ENCODE measurements at places on chromosomes 7 and 10.

- DNase-seq = no peak
Measured at GRCh38 chr7:18996583-18996982, 120.9 kb downstream of the TWIST1 start.

- DNase-seq = no peak
Measured at GRCh38 chr10:17278607-17279240, 50.7 kb downstream of the VIM start.

- peak; percentile 28 for DNase-seq
Measured at GRCh38 chr10:30751678-30752331, 122.3 kb upstream of the LYZL2 start.

DNA sequence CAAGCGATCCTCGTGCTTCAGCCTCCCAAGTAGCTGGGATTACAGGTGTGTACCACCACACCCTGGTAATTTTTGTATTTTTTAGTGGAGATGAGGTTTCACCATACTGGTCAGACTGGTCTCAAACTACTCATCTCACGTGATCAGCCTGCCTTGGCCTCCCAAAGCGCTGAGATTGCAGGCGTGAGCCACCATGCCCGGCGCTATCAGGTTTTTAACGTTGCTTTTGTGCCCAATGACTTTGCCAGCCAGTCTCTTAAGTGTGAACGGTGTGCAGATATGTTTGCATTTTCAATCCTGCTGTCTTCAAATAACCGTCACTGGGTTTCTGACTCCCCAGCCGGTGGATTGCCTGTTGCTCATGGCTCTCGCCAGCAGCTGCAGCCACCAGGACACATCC lies 201.8 kb upstream of the PPP2R2D start:
- no peak for DNase-seq

GRCh38 chr7:26954951-26955350 lies 90.6 kb upstream of the SKAP2 start:
- DNase-seq = no peak

- peak; percentile 91 for DNase-seq
Measured at GRCh38 chr7:26201247-26202018, at the start of gene CBX3. TSS of gene CBX3 (plus strand) at chr7:26201745. CDS start at chr7:26202999, 1,254 bp downstream.

- no peak for DNase-seq
Measured at GRCh38 chr7:31648288-31648687, 38.7 kb upstream of the PPP1R17 start.

- no peak for DNase-seq
Measured at GRCh38 chr7:91959023-91959422, 18.4 kb downstream of the AKAP9 start.

DNA sequence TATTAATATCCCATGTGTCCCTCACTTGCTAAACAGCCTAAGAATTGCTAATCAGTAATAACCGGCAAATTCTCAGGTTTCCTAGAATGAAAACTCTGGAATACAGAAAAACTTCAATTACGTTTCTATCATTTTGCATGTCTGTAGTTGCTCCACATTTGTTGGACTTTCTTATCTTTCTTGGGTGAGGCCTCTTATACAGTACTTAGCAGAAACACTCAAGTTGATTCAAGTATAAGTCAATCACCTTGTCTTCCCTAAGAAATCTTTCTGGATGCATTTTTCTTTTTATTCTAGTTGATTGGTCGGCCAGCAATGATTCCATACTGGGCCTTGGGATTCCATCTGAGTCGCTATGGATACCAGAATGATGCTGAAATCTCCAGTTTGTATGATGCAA lies 61.4 kb downstream of the MGAM2 start:
- no peak for DNase-seq

DNA sequence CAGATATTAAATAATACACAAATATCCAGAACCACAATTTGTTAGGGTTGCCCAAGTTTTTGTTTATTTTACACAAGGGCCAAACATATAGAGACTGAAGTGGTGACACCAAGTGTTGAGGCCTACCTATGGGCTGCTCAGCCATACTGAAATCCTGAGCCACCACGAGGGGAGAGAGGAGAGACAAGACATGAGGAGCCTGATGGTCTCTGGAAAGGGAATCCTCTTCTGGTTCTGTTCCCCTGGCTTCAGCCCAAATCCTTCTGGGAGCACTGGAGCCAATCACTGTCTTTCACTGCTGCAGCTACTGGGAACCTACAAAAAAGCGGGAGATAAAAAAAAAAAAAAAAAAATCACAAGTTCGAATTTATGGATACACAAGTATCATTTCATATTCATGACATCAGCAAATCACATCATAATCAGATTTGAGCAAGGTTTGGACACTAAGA lies 1.9 kb downstream of the SKIDA1 start:
- DNase-seq = no peak

- DNase-seq = no peak
Measured at GRCh38 chr10:92103376-92104090, 180.0 kb downstream of the BTAF1 start.

- DNase-seq = peak; percentile 38
Measured at GRCh38 chr7:43303740-43304241, 191.3 kb downstream of the HECW1 start.

- no peak for DNase-seq
Measured at GRCh38 chr7:39633563-39634477, 10.4 kb downstream of the RALA start.

Measured in stimulated activated CD8-positive, alpha-beta memory T cell treated with anti-CD3 and anti-CD28 coated beads, Interleukin-15, amount 100 ng/mL, for 48 hours (primary cell).